Activated naive CD4-positive, alpha-beta T cell treated with anti-CD3 and anti-CD28 coated beads for 36 hours (primary cell): ENCODE measurements at places on chromosomes 4 and X.

- no peaks in the 10 kb centered on the region for H3K4me1 ChIP-seq
- H3K27me3 ChIP-seq: no peaks in the 10 kb centered on the region
- no peak overlapping the region for H3K4me3 ChIP-seq
Measured at GRCh38 chr4:187782286-187782824, 213.2 kb upstream of the ZFP42 start.

- peak overlapping the region; percentile 76 for H3K4me3 ChIP-seq
- H3K27ac ChIP-seq: no peak overlapping the region
- no peaks in the 10 kb centered on the region for H3K36me3 ChIP-seq
- DNase-seq: peak; percentile 55
Measured at GRCh38 chr4:13547485-13548041, 3.3 kb upstream of the NKX3-2 start.

DNA sequence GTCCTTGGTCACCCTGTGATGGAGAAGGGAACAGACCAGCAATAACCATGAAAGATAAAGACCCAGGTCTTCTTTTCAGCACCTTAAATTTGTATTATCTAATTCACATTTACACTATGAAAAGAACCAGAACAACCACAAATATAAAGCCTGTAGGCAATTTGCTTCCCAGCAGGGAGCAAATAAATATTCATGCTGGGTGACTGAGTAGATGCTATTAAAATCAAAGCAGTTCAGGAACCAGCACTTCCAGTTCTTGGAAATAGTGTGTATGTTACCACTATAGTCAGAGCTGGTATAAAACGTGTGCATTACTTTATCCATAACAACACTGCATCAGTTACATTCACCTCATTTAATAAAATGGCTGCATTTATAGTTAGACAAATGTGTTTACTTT, 177.8 kb upstream of the ETNPPL start:
- H3K4me3 ChIP-seq: no peak overlapping the region
- H3K36me3 ChIP-seq: no peaks in the 10 kb centered on the region
- no peaks in the 10 kb centered on the region for H3K27me3 ChIP-seq
- no peak overlapping the region for H3K27ac ChIP-seq

- H3K4me3 ChIP-seq: no peak overlapping the region
- no peak overlapping the region for H3K27ac ChIP-seq
- H3K36me3 ChIP-seq: no peaks in the 10 kb centered on the region
Measured at GRCh38 chr4:172011196-172011595, 198.0 kb downstream of the GALNTL6 start.

DNA sequence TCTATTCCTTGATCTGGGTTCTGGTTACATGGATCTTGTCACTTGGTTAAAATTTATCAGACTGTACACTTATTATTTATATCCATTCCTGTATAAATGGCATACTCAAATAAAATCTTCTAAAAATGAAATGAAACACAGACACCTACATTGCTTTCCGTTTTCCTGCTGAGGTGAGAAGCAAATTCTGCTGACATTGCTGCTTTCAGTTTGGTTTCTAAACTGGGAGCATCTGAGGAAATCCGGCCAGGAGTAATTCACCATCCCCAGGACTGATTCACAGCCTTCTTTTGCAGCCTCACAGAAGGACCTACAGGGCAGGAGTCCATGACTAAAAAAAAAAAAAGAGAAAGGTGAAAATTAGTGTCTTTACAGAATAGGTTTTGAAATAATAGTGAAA, 93.6 kb downstream of the CORIN start:
- no peaks in the 10 kb centered on the region for H3K4me1 ChIP-seq
- H3K27ac ChIP-seq: no peak overlapping the region
- H3K36me3 ChIP-seq: no peaks in the 10 kb centered on the region

DNA sequence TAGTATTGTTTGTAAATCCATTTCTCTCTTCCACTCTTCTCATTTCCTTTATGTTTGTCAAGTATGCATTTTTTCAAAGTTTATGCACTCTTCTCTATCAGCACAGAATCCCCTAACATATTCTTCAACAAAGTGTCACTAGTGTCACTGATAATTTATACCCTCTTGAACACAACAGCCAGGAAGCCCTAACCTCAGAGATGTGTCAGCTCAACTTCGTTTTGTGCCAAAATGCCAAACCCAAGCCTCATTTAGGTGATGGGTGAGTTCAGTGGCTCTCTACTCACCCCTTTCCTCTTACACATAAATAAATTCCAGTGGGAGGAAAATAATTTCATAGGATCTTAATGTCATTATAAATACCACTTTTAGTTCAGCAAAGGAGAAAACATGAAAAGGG, 22.4 kb upstream of the P2RY10 start:
- peaks cover 14% of the 10 kb centered on the region for H3K4me1 ChIP-seq
- H3K27me3 ChIP-seq: no peaks in the 10 kb centered on the region
- H3K4me3 ChIP-seq: no peak overlapping the region
- DNase-seq: no peak

GRCh38 chrX:40195368-40195767, 97.6 kb upstream of the BCOR start:
- no peak for DNase-seq
- H3K27me3 ChIP-seq: no peaks in the 10 kb centered on the region
- H3K4me1 ChIP-seq: no peaks in the 10 kb centered on the region

DNA sequence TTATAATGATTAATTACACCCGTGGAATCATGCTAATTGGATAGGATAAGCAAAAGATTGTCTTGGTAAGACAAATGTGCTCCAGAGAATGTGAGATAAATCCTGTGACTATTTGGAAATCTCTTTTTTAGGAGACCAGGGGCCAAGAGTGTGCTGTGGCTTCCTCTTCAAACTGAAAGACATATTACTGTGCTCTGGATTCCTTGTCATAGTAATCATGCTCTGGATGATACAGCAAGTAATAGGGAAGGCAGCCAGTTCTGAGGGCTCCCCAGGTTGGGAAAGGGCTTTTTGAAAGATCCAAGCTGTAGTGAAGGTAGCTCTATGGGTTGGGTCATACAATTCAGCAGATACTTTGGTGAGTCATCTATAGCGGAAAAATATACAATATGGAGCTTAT, 600.5 kb downstream of the PCDH18 start:
- no peak for DNase-seq
- no peaks in the 10 kb centered on the region for H3K4me1 ChIP-seq
- no peak overlapping the region for H3K4me3 ChIP-seq
- H3K27me3 ChIP-seq: no peaks in the 10 kb centered on the region

- H3K4me3 ChIP-seq: no peak overlapping the region
- DNase-seq: no peak
- H3K36me3 ChIP-seq: no peaks in the 10 kb centered on the region
- H3K4me1 ChIP-seq: no peaks in the 10 kb centered on the region
- no peak overlapping the region for H3K27ac ChIP-seq
Measured at GRCh38 chr4:12028258-12028657, 599.6 kb upstream of the HS3ST1 start.

DNA sequence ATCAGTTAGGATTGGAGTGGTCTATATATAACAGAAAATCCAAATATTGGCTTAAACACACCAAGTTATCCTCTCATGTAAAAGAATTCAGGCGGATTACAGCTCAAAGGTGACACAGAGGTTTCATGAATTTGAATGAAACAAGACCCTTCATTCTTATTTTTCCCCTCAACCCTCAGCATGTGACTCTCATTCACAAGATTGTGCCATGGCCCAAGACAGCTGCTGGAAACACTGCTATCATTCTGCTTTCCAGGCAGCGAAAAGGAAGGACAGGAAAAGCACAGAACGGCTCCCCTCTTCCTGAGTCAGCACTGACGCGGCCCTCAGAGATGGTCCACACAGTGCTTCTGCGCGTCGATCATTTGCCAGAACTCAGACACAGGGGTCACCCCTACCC, 891.0 kb upstream of the FRG1 start:
- H3K4me1 ChIP-seq: no peaks in the 10 kb centered on the region
- no peaks in the 10 kb centered on the region for H3K36me3 ChIP-seq
- no peak for DNase-seq

- no peaks in the 10 kb centered on the region for H3K4me1 ChIP-seq
- H3K4me3 ChIP-seq: no peak overlapping the region
- H3K27ac ChIP-seq: no peak overlapping the region
- H3K27me3 ChIP-seq: peaks cover 1% of the 10 kb centered on the region
Measured at GRCh38 chr4:78481180-78481579, 70.4 kb upstream of the ANXA3 start.

- no peak overlapping the region for H3K27ac ChIP-seq
- no peak for DNase-seq
- H3K27me3 ChIP-seq: peaks cover 13% of the 10 kb centered on the region
- H3K36me3 ChIP-seq: no peaks in the 10 kb centered on the region
- H3K4me3 ChIP-seq: no peak overlapping the region
Measured at GRCh38 chrX:9832811-9833210, 46.6 kb downstream of the SHROOM2 start.

DNA sequence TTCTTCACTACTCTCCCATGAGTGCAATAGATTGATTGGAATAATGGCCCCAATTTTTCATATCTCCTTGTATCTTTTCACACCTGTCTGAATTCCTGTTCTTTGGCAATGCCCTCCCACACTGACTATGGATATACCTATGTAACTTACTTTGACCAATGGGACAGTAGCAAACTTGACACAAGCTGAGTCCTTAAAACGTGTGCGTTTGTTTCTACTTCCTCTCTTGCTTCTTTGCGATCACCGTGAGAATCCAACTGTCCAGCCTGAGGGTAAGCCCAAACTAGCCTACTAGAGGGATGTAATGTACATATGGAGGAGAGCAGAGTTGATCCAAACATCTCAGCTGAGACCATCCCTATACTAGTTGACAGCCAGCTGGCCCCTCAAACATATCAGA, 19.3 kb downstream of the TEC start:
- H3K4me3 ChIP-seq: no peak overlapping the region
- no peak overlapping the region for H3K27ac ChIP-seq
- no peaks in the 10 kb centered on the region for H3K36me3 ChIP-seq

- H3K27me3 ChIP-seq: no peaks in the 10 kb centered on the region
- H3K27ac ChIP-seq: no peak overlapping the region
- H3K4me3 ChIP-seq: no peak overlapping the region
Measured at GRCh38 chrX:14352511-14352910, 176.8 kb upstream of the GLRA2 start.

DNA sequence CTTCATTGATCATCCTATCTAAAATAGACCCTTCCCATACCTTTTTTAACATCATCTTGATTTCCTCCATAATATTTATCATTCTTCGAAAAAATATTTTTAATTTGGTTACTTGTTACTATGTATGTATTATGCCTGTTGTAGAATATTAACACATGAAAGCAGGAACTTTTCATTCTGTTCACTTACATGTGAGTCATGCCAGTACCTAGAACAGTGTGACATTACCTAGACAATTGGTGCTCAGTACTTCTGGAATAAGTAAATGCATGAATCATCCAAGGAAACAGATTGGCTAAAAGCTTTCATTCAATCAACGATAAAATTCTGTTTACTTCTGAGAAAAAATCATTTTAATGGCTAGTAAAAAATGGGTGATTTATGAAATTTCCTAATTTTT, 76.4 kb downstream of the CXXC4 start:
- H3K4me1 ChIP-seq: no peaks in the 10 kb centered on the region
- no peak overlapping the region for H3K4me3 ChIP-seq
- H3K36me3 ChIP-seq: no peaks in the 10 kb centered on the region
- no peak overlapping the region for H3K27ac ChIP-seq
